ENCODE measurements at places on chromosomes 6 and 20. TPM values are rescaled to one million over a fixed set of nuclear protein-coding genes. Genes with fewer than 3 reads are reported as not detected.

The FAM184A gene
- total RNA-seq = 4.1 TPM

GRCh38 chr6:8760951-8761350, 325.6 kb upstream of the SLC35B3 start:
- no peak for DNase-seq

DNA sequence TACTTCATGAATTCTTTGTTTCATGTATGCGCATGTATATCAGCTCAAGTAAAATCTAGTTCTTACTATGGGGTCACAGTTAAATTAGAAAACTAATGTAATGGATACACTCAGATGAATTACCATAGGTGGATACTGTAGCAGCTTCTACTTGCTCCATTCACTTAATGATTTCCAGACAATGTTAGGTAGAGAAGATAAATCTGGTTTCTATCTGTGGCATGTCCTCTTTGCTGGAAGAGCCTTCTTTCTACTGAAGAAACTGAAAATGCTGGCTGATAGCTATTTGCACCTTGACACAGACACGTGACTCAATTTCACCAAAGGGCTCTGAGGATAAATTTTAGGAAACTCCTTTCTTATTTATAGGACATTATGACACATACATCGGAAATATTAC, 49.5 kb downstream of the BCAS1 start:
- no peak for DNase-seq

The BPIFB2 gene
- total RNA-seq = not detected

DNA sequence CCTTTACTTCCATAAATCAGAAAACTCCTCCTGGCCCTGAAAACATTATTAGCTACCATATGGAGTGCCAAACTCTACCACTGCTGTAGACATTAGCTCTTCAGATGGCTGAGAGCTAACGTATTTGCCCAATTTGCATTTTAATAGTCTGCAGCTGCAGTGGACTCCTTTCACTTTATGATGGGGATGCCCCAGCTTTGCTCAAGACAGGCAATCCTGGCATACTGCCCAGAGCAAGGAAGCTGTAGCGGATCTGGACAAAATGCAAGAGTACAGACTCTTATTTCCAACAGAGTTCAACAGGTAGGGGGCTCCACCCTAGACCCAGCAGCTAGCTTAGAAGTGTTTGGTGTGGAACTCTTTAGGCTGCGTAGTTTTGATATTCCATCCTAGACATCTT, 246.7 kb downstream of the FOXC1 start:
- DNase-seq = no peak

DNA sequence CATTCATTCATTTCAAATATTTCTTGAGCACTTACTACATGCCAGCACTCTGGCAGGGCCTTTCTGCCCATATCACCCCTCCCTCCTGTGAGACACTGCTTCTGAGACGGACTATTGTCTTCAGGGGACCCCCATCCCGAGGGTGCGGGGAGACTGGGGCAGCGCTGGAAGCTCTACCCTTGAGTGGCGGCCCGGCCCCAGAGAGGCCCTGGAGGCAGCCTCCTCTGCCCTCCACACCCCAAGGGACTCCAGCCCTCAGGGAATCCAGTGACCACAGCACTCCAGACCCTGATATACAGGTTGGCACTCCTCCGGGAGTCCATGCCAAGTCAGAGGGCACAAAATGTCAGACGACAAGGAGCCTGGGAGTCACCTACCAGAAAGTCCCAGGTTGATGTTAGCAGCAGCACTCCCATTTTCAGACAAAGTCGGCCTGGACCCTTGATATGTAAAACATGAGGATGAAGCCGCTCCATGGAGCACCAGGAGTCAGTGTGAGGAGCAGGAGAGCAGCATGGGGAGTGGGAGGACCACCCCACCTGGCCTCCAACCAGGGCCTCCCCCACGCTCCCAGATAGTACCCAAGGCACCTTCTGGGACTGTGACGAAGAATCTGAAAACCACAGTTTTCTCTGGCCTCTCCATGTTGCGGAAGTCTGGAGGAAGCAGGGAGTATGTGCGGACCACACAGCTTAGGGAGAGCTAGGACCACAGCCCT, 20.7 kb downstream of the TFEB start:
- no peak for DNase-seq

The BIRC7 gene
- 0.36 TPM for total RNA-seq

The APOBEC2 gene
- total RNA-seq = 0.51 TPM

The OVOL2 gene
- total RNA-seq = 8.6 TPM

GRCh38 chr6:165660857-165661663, 2.0 kb downstream of the PDE10A start:
- peak; percentile 48 for DNase-seq

GRCh38 chr20:24097506-24098245, 109.1 kb upstream of the GGTLC1 start:
- DNase-seq = no peak

DNA sequence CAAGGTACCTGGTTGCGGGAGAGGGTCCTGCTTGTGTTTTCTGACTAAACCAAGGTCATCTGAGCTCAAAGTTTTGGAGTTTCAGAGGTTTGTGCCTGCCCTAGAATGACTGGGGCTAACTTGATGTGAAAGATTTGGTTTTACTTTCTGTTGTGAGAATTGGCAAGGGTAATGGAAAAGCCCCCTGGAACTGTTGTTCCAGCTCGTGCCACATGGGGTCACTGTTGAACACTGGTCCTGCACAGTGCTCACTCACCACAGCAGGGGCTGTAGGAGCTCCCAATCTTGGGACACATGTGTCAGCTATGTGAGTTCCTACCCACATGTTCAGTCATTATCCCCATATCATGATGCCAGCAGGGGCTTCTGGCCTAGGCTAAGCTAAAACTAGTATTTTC, 6.5 kb downstream of the TGM6 start:
- DNase-seq = no peak

- no peak for DNase-seq
Measured at GRCh38 chr20:16201191-16201590, 372.1 kb downstream of the KIF16B start.

GRCh38 chr20:10758446-10758845, 84.6 kb upstream of the JAG1 start:
- DNase-seq = no peak

DNA sequence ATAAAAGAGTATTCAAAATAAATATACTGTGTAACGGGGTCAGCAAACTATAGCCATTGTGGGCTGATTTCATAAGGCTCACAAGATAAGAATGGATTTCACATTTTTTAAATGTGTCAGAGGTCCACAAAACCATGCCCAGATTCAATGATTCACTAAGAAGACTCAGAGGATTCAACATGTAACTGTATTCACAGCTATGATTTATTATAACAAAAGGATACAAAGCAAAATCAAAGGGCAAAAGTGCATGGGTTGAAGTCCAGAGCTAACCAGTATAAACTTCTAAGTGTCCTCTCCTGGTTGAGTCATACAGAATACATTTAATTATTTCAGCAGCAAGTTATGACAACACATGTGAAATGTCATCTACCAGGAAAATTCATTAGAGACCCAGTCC, 49.2 kb downstream of the TBC1D32 start:
- DNase-seq = no peak

GRCh38 chr6:105235155-105235554, 55.3 kb upstream of the POPDC3 start:
- no peak for DNase-seq

The STMND1 gene
- 0.34 TPM for total RNA-seq

- DNase-seq = no peak
Measured at GRCh38 chr20:11271319-11271718, 597.5 kb upstream of the JAG1 start.

- peak; percentile 84 for DNase-seq
Measured at GRCh38 chr6:106974336-106974998, at the start of gene CD24. Gene CD24 (minus strand): TSS chr6:106974729. CDS start chr6:106974646, 83 bp downstream.

DNA sequence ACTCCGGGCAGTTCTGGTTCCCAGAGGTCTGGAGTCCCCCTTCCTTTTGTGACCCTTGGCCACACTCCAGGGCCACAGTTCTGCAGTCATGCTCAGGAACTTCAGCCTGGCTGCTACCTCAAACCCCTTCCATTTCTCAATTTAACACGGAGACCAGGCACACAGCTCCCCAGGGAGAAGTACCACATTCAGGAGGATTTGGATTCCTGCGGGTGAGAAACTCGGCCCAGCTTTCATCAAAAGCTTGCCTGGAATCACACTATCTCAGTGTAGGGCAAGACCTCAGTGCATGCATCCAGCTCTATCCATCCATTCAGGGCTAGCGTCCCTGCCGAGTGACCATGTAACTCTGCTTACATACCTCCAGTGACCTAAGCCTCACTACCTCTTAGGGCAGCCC, 16.8 kb upstream of the IP6K3 start:
- DNase-seq = no peak

GRCh38 chr20:54407459-54407858, 67.9 kb upstream of the DOK5 start:
- DNase-seq = no peak

The RNF39 gene
- total RNA-seq = not detected

DNA sequence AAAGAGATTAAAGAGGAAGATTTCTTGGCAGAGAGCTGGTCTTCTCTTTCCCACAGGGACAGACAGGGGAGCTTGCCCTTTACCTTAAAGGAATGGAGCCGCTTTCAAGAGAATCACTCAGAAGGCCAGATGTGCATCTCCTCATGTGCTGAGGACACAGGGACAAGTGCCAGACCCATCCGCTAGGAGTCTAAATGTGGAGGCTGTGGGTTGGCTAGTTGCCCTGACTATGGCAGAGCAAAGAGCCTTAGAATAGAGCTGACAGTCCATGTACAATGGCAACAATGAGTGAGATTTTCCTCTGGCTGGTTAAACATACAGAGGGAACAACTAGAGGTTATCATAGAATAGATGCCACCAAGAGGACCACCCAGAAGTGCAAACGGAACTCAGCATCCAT, 7.3 kb upstream of the DOK5 start:
- no peak for DNase-seq

The RARS2 gene
- total RNA-seq = 53.3 TPM

- DNase-seq = no peak
Measured at GRCh38 chr20:45981261-45981660, 9.3 kb upstream of the ZNF335 start.

DNA sequence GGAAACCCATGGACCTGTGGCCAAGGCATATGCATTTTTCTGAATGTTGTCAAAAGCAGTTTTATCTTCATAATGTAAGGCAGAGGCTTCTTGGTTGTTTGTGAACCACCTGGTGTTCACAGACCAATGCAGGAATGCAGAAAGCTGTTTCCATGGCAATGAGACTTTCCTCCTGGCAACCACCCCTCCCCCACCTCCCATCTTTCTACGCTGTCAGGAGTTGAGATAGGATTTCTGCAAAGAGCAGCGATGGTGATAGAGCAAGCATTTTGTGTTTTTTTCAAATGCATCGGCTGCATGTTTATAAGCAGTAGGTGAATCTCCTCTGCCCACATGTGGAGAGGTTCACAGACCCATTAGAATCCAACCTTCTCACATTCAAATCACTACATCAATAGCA, 114.1 kb upstream of the SMLR1 start:
- no peak for DNase-seq

The ACTL10 gene
- 0.66 TPM for total RNA-seq

- no peak for DNase-seq
Measured at GRCh38 chr20:47370850-47371782, 14.6 kb upstream of the ZMYND8 start.

- no peak for DNase-seq
Measured at GRCh38 chr20:18001131-18001921, 32.5 kb downstream of the MGME1 start.

- no peak for DNase-seq
Measured at GRCh38 chr20:2693286-2694007, 867 bp downstream of the EBF4 start.

DNA sequence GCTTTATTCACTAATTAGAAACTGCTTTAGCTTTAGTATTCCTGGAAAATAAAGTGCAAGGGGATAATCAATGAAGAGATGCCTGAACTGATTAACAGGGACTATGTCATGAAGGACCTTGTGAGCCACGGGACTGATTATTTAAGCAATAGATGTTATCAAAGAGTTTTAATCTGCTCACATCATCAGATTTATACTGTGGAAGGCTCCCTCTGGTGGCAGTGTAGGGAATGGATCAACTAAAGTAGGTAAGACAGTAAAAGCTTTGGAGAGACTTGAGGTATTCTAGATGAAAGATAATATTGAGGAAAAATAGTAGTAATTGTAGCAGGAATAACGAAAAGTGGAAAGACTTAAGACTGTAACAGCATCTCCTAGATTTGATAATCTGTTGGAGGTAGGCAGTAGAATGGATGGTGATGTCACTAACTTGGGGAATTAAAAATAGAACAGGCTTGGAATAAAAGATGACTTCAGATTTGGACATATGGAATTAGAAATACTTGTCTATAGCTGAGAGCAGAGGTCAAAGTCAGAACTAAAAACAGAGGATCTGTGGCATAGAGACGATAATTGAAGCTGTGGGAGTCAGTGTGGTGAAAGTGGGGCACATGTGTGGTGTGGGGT, 80.3 kb upstream of the HTR1E start:
- no peak for DNase-seq

The DOK5 gene
- 3.7 TPM for total RNA-seq

DNA sequence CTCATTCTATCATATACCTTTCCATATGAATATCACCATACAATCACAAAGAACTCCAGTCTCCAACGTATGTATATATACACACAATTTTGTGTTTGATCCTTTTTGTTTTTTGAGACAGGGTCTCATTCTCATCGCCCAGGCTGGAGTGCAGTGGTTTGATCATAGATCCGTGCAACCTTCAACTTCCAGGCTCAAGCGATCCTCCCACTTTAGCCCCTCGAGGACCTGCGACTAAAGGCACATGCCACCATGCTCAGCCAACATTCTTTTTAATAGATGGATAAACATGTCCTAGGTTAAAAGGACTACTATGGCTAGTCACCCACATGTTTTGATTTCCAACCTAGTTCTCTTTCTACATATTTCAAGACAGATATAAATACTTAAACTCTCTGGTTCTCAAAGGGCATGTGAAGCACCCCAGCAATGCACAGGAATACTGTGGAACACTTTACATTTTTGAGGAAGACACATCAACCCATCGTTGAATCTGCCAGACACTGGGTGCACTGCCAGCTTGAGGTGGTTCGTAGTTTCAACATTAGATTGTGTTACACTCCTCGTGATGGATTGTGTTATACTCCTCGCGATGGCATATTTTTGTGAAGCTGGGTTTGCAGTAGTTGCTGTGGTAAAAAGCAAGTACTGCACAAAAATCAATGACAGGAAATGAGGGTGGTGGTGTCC, 40.4 kb downstream of the CSNK2A1 start:
- DNase-seq = no peak

The SLC22A2 gene
- total RNA-seq = not detected

DNA sequence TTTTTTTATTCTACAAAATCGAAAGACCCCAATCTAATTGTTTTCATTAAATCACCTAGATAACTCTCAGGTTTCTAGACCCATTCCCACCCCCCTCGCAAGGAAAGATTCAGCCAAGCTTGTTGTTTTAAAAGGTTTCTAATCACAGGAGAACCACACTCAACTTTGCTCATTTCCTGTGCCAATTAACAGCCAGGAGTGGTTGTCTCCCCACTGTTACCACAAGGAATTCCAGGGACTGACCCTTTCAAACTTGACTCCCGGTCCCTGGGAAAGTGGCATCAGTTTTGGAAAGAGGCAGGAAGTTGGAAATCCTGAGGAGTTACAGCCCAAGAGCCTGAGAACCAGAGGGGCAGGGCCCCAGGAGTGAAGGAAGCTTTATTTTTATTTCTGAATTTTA, 561.3 kb upstream of the JAG1 start:
- DNase-seq = no peak

Measured in mesothelial cell of epicardium (in vitro differentiated cells).